ENCODE measurements at places on chromosomes 16 and 17. TPM values are rescaled to one million over a fixed set of nuclear protein-coding genes. Genes with fewer than 3 reads are reported as not detected.

Gene PRDM7
- not detected for total RNA-seq

- no peak overlapping the region for H3K27ac ChIP-seq
- no peaks in the 10 kb centered on the region for H3K27me3 ChIP-seq
- DNase-seq: peak; percentile 83
These were observed 11.2 kb downstream of the ENPP7 start for GRCh38 chr17:79741751-79742588.

- H3K4me1 ChIP-seq: peaks cover 4% of the 10 kb centered on the region
- DNase-seq: peak; percentile 53
- H3K4me3 ChIP-seq: no peak overlapping the region
- H3K36me3 ChIP-seq: no peaks in the 10 kb centered on the region
- no peaks in the 10 kb centered on the region for H3K27me3 ChIP-seq
- no peak overlapping the region for H3K27ac ChIP-seq
These were observed 1.5 kb downstream of the ESRP2 start for GRCh38 chr16:68234188-68235107.

Gene HOXB3
- 2.1 TPM for total RNA-seq

GRCh38 chr17:57552114-57552624 is 192.9 kb downstream of the CCDC182 start:
- H3K27me3 ChIP-seq: no peaks in the 10 kb centered on the region
- H3K27ac ChIP-seq: peak overlapping the region; percentile 47
- H3K4me1 ChIP-seq: peaks cover 54% of the 10 kb centered on the region
- H3K36me3 ChIP-seq: no peaks in the 10 kb centered on the region
- peak; percentile 70 for DNase-seq

GRCh38 chr16:58923094-58923493 is 189.0 kb upstream of the GOT2 start:
- no peak for DNase-seq
- H3K4me1 ChIP-seq: no peaks in the 10 kb centered on the region
- H3K4me3 ChIP-seq: no peak overlapping the region
- no peaks in the 10 kb centered on the region for H3K36me3 ChIP-seq
- no peak overlapping the region for H3K27ac ChIP-seq

GRCh38 chr16:88380619-88381018 is 2.1 kb upstream of the ZNF469 start:
- H3K27me3 ChIP-seq: no peaks in the 10 kb centered on the region
- no peaks in the 10 kb centered on the region for H3K36me3 ChIP-seq
- H3K4me1 ChIP-seq: peaks cover 5% of the 10 kb centered on the region
- no peak for DNase-seq

Gene KRTAP4-9
- total RNA-seq: not detected

Gene NPIPA8
- not detected for total RNA-seq

- no peak for DNase-seq
- no peak overlapping the region for H3K27ac ChIP-seq
- no peaks in the 10 kb centered on the region for H3K4me1 ChIP-seq
- no peaks in the 10 kb centered on the region for H3K27me3 ChIP-seq
These were observed 45.9 kb downstream of the HS3ST3B1 start for GRCh38 chr17:14346801-14347200.

Gene FBXO39
- total RNA-seq: 0.34 TPM

All from psoas muscle (tissue), 8 donors.